ENCODE measurements at places on chromosomes 16 and 17. TPM values are rescaled to one million over a fixed set of nuclear protein-coding genes. Genes with fewer than 3 reads are reported as not detected.

Gene CCL8
- 0.52 TPM for polyA plus RNA-seq

Gene TPPP3
- 387 TPM for polyA plus RNA-seq

Gene SPN
- polyA plus RNA-seq, result 0.92 TPM

Gene FNDC8
- polyA plus RNA-seq, result not detected

Gene PMP22
- polyA plus RNA-seq, result 183 TPM

Gene SLC16A6
- polyA plus RNA-seq, result 0.33 TPM

Gene GNG13
- not detected for polyA plus RNA-seq

Gene TSPAN10
- 0.88 TPM for polyA plus RNA-seq

Gene SHCBP1
- polyA plus RNA-seq, result 12.3 TPM

Gene PEMT
- 20.0 TPM for polyA plus RNA-seq

Gene CLEC18C
- polyA plus RNA-seq, result 0.41 TPM

Gene SLC5A11
- polyA plus RNA-seq, result not detected

Gene KRT14
- polyA plus RNA-seq, result 0.86 TPM

Gene PRR35
- 0.14 TPM for polyA plus RNA-seq
